IPS DF 6.9 (cell line): ENCODE measurements at places on chromosomes 4 and X.

DNA sequence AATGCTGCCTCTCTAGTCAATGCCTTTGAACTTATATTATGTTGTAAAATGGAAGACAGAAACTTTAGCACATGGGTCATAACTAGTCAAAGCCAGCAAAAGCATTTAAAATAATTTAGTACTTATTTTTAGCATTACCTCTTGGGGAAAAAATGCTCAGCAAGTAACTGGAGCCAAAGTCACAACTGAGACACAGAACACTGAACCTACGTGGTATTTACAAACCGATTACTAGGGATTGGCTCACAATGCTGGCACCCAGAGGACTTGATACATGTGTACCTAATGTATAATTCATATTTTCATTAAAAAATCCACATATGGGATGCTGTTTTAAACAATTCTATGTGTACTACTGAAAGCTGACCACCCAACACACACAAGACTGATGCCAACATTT, 38.4 kb downstream of the PHKA2 start:
- DNase-seq, result no peak

DNA sequence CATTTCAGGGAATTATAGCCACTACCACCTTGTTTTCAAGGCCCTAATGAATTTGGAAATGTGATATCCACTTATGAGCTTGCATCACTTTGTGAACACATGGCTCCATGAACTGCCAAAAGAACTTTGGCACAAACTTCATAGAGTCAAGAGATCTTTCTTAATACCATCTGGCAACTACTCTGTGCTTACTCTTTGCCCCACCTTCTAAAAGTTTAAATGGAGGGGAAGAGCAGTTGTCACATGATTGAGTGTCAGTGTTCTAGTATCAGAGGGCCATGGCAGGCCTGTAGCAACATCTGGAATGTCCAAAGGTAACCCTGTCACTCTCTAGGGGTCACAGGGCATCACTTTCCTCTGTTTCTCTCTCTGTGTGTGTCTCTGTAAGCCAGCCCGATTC, 2.6 kb upstream of the ADH1B start:
- no peak for DNase-seq

DNA sequence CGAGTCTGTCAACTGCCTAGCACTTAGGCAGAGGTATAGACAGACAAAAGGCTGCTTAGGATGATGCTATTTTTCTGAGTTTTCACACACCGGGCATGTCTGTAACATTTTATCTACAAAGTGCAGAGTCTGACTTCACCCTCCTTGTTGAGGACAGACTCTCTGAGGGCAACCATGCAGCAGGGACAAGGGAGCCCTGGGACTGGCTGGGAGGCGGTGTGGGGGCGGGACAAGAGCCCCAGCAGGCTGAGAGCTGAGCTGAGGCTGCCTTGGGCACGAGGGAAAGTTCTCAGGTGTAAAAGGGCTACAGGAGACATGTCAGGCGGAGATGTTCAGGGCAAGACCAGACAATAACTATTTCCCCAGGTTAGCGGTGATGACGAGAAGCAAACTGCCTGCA, 81.6 kb downstream of the GATB start:
- DNase-seq, result no peak

DNA sequence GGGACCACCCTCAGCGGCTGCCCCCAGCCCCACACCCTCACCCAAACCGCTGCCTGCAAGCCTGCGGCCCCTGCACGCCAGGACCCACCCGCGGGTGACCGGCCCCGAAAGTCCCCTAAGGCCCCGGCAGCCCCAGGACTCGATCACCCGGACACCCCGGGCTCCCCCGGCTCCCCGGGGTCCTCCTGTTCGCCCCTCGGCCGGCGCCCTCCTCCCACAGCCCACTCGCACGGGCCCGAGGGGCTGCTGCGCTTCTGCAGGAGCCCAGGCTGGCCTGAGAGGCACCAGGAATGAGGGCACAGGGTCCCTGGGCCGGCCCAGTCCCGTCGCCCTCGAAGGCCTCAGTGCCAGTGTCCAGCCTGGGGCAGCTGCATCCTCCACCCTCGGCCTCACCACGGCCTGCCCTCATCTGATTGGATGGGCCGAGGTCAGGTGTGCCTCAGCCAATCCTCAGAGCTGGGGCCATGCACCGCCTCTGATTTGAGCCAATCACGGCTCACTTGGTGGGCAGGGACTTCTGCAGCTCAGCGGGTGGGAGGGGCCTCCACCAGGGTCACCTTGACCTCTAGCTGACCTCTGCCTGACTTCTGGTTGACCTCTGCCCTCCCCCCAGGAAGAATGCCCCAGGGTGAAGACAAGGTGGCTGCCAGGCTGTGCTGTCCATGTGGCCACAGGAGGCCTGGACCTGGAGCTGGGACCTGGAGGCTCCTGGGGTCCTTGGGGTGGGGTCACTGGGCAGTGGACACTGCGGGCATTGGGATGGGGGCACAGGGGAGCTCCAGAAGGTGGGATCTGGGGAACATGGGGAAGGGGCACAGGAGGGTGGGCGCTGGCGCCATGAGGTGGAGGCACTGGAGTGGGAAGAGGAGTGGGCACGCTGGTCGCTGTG, 97.6 kb upstream of the NKX1-1 start:
- DNase-seq, result no peak

DNA sequence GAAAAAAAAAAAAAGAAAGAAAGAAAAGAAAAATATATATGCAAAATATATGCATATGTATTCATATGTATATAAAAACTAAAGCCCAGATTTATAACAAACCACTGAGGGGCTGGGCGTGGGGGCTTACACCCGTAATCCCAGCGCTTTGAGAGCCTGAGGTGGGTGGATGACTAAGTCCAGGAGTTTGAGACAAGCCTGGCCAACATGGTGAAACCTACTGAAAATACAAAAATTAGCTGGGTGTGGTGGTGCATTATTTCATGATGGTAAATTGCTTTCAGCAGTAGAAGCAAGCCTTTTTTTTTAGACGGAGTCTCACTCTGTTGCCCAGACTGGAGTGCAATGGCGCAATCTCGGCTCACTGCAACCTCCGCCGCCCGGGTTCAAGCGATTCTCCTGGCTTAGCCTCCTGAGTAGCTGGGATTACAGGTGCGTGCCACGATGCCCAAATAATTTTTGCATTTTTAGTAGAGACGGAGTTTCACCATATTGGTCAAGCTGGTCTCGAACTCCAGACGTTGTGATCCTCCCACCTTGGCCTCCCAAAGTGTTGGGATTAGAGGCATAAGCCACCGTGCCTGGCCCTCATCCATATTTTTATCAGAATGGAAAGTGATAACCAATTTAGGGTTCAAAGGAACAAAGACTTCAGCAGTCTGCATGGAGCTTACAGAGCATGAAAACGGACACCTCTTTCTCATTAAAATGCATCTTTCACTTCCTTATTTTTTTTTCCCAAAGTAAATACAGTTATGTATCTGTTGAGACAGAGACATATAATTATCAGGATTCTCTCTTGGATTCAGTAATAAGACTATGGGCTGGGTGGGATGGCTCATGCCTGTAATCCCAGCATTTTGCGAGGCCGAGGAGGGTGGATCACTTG, 27.7 kb upstream of the MOB1B start:
- DNase-seq, result no peak

GRCh38 chr4:80787306-80787705, 243.2 kb upstream of the BMP3 start:
- no peak for DNase-seq

- DNase-seq, result no peak
Measured at GRCh38 chrX:17369309-17369708, 5.7 kb upstream of the NHS start.

DNA sequence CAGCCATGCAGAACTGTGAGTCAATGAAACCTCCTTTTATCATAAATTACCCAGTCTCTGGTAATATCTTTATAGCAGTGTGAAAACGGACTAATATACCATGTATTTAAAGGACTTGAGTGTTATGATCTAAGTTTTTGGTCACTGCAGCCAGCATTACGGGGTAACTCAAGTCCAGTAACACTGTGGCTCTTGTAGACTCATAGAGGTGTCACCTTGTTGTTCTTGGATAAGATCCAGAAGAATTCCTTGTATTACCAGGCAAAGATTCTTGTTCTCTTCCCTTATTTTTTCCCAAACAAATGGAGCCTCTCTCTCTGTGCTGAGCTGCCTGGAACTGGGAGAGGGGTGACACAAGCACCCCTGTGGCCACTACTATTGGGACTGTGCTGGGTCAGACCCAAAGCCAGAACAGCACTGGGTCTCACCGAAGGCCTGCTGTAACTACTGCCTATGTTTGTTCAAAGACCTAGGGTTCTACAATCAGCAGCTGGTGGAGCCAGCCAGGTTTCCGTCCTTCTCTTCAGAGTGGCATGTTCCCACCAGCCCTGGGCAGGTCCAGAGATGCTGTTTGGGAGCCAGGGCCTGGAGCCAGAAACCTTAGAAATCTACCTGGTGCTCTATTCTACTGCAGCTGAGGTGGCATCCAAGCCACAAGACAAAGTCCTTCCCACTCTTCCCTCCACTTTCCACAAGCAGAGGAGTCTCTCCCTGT, 43.7 kb upstream of the MED14 start:
- DNase-seq, result no peak

DNA sequence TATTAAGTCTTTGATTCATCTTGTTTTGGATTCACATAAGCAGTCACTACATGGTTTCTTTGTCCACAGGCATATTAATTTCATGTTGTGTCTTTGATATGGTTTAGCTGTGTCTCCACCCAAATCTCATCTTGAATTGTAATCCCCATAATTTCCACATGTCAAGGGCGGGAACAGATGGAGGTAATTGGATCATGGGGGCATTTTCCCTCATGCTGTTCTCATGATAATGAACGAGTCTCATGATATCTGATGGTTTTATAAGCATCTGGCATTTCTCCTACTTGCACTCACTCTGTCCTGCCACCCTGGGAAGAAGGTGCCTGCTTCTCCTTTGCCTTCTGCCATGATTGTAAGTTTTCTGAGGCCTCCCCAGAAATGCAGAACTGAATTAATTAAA, 1811.2 kb upstream of the PCDH10 start:
- DNase-seq, result no peak

GRCh38 chrX:139642241-139642927, 65.6 kb downstream of the MCF2 start:
- no peak for DNase-seq

- DNase-seq, result no peak
Measured at GRCh38 chr4:8850074-8850829, 21.4 kb downstream of the HMX1 start.

DNA sequence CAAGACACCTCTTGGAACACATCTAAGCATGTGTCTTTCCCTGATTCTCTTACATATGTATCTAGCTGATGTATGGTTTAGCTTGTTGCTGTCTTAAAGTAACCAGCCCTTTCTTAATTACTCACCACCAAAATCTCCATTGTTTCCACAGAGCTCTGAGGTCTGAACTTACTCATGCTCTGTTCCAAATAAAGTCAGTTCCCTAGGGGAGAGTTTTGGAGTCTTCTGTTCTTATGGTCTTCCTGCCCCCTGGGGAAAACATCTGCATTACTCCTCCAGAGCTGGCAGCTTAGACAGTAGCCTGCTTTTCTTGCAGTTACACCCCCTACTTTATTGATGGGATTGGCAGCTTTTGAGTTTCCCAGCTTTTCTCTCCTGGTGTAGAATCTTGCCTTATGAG, 125.8 kb downstream of the EDA start:
- DNase-seq, result no peak

- DNase-seq, result no peak
Measured at GRCh38 chr4:28845158-28845557, 1875.0 kb upstream of the PCDH7 start.

DNA sequence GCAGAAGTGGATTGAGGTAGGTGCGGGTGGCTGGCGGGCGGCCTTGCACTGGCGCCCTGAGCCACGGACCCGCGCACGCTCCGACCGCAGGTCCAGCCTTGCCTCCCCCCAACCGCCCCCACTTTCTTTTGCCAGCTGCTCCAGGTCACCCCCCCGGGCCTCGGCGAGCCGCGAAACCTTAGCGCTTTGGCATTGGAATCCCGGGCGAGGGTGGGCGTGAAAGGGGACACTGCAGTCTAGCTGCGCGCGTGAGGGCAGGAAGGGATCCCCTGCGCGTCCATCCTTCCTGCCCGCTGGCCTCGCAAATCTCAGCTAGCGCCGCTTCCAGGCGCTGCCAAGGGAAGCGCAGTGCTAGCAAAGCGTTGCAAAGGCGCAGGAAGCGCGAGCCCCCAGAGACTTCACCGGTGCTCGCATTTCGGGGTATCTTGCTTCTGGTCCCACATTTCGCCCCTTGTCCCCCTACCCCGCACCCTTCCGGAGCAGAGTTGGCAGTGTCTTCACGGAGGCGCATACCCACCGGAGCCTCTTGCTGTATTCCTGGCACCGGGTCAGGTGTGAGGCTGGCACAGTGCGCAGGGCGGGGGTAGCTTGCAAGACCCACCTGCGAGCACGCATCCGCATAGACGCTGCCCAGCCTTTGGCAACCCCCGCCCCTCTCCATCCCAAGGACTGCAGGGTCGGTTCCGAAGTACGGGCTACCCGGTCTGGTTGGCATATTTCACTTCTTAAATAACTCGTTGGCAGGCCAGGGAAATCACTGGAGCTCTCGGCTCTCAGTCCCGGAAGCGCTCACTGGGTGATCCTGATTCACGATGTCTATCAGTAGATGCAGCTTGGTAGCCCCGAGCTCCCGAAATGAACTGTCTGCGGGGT, 104.4 kb downstream of the UCHL1 start:
- no peak for DNase-seq
